ENCODE measurements at places on chromosomes 12 and 14. TPM values are rescaled to one million over a fixed set of nuclear protein-coding genes. Genes with fewer than 3 reads are reported as not detected.

Gene HSP90B1
- 666 TPM for total RNA-seq

Gene TPI1
- 278 TPM for total RNA-seq

Gene LRIG3
- 30.5 TPM for total RNA-seq

Gene NYNRIN
- total RNA-seq, result 17.9 TPM

GRCh38 chr14:46672128-46672527, 20.5 kb upstream of the RPL10L start:
- no peak overlapping the region for H3K27ac ChIP-seq
- no peaks in the 10 kb centered on the region for H3K36me3 ChIP-seq
- H3K4me1 ChIP-seq, result no peaks in the 10 kb centered on the region
- no peak for DNase-seq
- no peak overlapping the region for H3K4me3 ChIP-seq

GRCh38 chr14:33120966-33121365, 182.3 kb downstream of the NPAS3 start:
- no peak overlapping the region for H3K27ac ChIP-seq
- no peaks in the 10 kb centered on the region for H3K4me1 ChIP-seq
- no peaks in the 10 kb centered on the region for H3K36me3 ChIP-seq
- no peak for DNase-seq
- no peaks in the 10 kb centered on the region for H3K27me3 ChIP-seq

- H3K36me3 ChIP-seq, result no peaks in the 10 kb centered on the region
- H3K27me3 ChIP-seq, result no peaks in the 10 kb centered on the region
- H3K27ac ChIP-seq, result no peak overlapping the region
- no peak for DNase-seq
Measured at GRCh38 chr12:63845726-63846125, 1.2 kb downstream of the SRGAP1 start.
